Sciatic nerve (tissue), 2 donors: ENCODE measurements at places on chromosomes 2 and 18. TPM values are rescaled to one million over a fixed set of nuclear protein-coding genes. Genes with fewer than 3 reads are reported as not detected.

DNA sequence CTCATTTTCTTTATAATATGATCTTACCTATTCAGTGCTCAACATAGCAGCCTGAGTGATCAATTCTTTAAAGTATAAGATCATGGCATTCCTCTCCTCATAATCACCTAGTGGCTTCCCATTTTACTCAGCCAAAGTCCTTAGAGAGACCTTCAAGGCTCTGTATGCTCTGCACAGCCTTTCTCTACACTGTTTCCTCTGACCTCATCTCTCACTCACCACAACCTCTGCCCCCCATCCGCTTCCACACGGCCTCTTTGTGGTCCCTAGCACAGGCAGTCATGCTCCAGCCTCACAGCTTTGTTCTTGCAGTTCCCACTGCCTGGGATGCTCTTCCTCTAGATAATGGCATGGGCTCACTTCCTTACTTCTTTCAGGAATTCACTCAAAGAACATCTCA is 109.2 kb downstream of the HIBCH start:
- no peak for DNase-seq

Gene ESCO1
- total RNA-seq: 17.0 TPM

DNA sequence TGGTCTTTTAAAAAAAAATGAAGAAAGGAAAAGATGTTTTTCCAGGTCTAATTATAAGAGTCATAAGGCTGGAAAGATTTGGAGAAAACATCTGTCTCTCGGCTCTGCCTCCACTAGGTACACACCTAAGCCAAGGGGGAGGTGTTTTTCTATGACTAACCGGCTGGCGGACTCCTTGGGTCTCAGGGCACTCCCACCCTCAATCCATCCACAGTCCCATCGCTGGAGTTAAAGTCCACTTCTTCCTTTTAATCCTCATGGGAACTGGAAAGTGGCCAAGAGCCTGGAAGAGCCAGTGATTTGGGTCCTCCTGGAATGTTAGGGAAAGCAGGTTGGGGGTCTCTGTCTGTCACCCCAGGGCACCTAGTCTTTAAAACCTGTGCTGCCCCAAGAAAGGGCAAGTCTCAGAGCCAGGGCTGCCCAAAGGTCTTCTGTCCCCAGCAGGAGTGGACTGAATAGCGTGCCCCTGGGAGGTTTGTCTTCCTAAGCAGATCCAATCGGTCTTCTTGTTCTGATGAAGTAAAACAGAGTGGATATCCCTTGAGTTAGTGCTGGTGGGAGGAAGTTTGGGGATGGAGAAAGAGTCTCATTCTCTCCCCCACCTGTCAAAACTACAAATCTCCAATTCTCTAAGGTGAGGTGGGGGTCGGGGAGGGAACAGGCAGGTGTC is 66.4 kb downstream of the MCFD2 start:
- no peak for DNase-seq

DNA sequence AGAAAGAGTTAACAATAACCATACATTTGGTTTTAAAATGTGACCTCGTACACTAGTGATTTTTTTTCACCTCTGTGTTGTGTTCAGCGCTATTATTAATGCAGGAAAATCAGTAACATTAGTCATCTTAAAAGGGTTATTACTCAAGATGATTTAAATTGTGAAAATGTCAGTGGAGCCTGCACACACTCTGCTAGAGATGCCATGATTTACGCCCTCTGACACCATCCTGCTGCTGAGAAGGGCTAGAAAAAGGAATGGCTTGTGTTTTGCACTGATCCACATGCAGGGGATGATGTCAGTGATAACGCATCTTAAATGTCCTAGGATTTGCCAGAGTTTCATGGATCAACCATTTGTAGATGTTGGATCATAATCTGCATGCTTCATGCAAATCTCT is 121.3 kb upstream of the BOD1L2 start:
- no peak for DNase-seq

- no peak for DNase-seq
These were observed 8.9 kb upstream of the TMEM185B start for GRCh38 chr2:120231974-120232635.

- no peak for DNase-seq
These were observed 25.0 kb downstream of the SPEG start for GRCh38 chr2:219459460-219460311.

- DNase-seq: no peak
These were observed 422.6 kb upstream of the ID2 start for GRCh38 chr2:8259106-8259840.
